ENCODE measurements at places on chromosomes 16 and 17.
A peak's percentile ranks its signal among the peaks of the same experiment; 100 is the strongest.

DNA sequence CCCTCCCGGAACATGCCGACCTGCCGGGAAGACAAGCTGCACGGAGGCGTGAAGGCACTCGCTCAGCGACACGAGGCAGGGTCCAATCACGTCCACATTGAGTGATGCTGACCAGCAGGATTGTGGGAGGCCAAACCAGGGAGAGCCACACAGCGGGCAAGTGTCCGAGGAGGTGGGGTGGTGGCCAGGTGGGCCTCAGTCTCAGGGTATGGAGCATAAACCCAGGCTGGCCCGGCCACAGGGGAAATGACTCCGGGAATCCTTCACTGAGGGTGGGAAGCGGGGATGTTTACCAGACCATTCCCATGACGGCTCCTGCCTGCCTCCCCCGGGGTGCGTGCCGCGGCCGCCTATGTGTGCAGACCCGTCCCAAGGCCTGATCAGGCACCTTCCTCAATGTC is 62.5 kb downstream of the RPH3AL start:
- DNase-seq = no peak

DNA sequence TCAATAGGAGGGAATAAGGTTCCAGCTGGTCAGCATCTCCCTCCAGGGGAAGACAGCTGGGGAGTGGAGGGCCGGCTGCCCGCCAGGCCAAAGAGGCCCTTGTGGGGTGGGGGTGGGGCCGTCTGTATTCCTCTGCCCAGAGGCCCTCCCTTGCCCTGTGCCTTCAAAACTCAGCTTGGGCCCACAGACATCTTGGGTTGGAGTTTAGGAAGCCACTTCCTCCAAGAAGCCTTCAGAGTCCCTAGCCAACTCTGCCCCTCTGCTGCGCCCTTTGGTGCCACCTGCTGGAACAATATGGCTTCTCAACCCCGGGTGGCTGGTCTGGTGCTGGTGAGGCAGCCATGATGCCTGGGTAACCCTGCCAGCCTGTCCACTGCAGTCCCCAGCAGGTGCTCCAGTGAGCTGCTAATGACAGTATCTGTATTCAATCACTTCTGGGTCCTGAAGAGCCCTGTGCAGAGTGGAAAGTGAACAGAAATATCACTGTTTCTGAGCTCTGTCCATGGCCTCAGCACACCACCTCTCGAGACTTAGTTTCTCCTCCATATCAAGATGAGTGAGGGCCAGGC is 16.7 kb downstream of the HSD11B2 start:
- DNase-seq = no peak

- no peak for DNase-seq
These were observed 84.7 kb downstream of the LMF1 start for GRCh38 chr16:886084-886543.

- DNase-seq = no peak
These were observed 69.1 kb downstream of the KLHDC4 start for GRCh38 chr16:87696726-87697125.

DNA sequence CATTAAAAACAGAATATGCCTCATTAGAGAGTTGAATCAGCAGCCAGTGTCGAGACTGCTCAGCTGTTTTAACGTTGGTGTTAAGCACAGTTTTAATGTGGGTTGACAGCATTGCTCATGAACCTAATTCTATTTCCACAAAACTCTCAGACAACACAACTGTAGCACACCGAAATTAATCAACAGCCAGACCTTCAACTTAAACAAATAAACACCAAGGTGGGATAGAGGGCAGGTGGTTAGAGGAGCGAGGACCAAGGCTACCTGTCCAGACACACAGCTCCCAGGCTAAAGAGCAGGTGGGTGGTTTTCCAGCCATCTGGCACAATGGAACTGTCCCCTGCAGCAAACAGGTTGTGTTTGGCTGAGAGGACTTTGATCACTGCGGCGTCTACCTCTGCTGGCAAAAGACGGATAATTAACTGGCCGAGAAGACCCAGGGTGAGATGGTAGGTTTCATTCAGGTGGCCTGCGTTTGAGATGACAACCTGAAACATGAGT is 69.6 kb upstream of the ATP2A3 start:
- DNase-seq = no peak

DNA sequence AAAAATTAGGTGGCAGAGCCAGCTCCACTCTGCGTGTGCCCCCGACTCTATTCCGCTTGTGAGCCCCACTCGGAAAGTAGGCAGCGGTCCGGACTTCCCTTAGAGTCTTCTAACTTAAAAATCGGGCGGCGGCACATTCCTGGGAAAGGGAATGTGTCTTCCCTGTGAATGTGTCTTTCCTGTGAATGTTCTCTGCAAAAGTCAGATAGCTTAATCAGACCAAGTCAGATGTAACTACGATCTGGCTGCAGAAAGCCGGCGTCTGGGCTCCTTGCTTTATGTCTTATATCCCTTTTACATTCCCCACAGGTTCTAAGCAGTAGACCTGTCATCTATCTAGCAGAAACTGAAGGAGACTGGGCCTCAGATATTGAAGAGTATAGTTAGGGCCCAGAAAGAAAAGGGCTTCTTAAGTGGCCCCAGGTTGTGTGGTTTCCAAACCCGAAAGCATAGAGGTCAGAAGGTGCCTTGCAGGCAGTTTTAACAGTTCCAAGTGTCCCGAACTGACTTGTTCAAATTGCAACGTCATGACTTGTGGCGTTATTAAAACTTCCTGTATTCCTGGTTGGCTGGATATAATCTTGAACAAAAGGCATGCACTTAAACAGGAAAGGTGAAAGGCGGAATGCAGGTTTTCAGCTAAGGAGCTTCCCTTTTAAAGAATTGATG is 601 bp downstream of the PHKB start:
- no peak for DNase-seq

GRCh38 chr16:30984669-30985400 is at the start of gene HSD3B7:
Gene HSD3B7, plus strand, starts transcription at chr16:30985207. Its CDS starts 452 bp downstream, at chr16:30985659.
- no peak for DNase-seq

GRCh38 chr16:83799336-83799735 is 8.4 kb upstream of the HSBP1 start:
- DNase-seq = no peak

DNA sequence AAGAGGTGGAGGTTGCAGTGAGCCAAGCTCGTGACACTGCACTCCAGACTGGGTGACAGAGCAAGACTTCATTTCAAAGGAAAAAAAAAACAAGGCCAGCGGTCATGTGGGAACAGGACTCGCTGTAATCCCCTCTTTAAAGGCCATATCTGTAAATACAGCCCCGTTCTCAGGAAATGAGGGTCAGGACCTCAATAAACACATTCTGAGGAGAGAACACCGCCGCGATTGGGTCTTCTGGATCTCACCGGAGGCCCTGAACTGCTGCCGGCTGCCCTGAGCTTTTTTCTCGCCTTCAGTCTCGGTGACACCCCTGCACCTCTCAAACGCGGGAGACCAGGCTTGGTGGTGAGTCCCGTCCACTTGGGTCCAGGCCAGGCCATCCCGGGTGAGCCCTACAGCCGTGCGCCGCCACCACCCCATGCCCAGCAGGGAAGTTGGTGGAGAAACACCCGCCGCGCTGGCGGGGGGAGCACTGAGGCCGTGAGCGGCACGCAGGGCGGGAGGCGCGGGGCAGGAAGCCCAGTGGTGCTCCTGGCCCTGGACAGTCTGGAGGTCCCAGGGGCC is 28.4 kb downstream of the SLC25A10 start:
- DNase-seq = no peak

- no peak for DNase-seq
These were observed 2.9 kb downstream of the ABCC1 start for GRCh38 chr16:15952265-15952711.

DNA sequence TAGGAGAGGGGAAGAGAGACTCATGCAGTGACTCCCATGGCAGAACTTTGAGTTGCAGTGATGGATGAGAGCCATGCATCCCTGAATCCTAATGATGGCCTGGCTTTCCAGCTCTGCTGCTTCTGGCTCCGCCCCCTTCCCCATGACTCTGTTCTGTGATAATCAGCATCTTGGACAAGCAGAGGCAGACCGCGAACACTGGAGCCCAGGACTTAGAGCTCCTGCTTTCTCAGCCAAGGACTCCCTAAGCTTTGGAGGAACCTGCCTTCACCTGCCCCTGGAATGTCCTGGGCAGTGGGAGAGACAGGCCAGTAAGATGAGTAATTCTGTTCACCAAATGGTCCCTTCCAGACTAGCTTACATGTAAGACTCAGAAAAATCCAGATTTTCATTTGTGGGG is 12.5 kb downstream of the CCDC92B start:
- DNase-seq = no peak

GRCh38 chr16:7107436-7107835 is 225.2 kb upstream of the RBFOX1 start:
- DNase-seq = no peak

DNA sequence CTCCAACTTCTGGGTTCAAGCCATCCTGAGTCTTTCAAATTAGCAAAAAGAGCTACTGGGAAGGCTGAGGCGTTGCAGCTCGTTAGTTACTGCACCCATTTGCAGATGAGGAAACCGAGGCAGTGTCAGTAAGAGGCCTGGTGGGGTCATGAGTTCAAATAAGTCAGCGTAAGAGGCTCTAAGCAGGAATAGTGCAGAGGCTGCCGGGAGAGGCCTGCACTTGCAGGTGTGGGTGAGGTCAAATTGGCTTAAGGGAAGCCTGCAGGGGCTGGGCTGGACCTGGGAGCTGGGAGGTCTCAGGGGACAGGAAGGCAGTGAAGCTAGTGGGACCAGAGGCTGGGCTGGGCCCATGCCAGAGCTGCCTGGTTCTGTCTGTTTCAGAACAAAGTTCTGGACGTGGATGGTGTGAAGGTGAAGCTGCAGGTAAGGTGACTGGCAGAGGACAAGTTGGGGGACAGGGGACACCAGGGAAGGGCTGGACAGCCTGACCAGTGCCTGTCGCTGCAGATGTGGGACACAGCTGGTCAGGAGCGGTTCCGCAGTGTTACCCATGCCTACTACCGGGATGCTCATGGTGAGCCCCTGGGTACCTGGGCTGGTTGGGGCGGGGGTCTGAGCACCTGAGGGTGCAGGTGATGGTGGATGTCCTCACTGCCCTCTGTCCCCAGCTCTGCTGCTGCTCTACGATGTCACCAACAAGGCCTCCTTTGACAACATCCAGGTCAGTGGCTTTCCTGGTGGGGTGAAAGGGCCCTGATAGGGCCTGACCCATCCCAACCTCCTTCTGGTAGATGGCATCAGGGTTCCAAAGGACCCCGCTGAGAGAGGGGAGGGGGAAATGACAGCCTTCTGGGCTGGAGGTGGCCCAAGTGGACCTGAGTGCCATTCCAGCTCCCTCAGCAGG is 3.0 kb downstream of the RAB26 start:
- no peak for DNase-seq

GRCh38 chr16:1691276-1691675 is 13.2 kb downstream of the JPT2 start:
- DNase-seq = no peak

DNA sequence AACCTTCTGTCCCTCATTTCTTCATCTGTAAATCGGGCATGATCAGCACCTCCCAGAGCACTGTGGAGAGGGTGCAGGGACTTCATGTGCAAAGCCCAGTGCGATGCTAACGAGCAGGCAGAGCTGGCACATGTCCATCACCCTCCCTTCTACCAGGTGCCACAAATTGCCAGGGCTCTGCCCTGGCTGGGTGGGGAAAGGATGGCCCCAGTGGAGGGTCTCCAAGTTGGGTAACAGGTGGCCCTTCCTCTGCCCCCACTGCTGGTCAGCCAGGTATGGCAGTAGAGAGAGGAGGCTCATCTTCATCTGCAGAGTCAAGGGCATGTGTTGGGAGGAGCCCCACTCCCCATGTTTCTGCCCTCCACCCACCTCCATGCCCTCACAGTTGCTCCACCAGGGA is 61.5 kb upstream of the CDH5 start:
- DNase-seq = no peak

- DNase-seq = no peak
These were observed 336.1 kb downstream of the ZFHX3 start for GRCh38 chr16:72711823-72712222.

GRCh38 chr17:57634713-57635465 is 110.2 kb downstream of the CCDC182 start:
- no peak for DNase-seq

DNA sequence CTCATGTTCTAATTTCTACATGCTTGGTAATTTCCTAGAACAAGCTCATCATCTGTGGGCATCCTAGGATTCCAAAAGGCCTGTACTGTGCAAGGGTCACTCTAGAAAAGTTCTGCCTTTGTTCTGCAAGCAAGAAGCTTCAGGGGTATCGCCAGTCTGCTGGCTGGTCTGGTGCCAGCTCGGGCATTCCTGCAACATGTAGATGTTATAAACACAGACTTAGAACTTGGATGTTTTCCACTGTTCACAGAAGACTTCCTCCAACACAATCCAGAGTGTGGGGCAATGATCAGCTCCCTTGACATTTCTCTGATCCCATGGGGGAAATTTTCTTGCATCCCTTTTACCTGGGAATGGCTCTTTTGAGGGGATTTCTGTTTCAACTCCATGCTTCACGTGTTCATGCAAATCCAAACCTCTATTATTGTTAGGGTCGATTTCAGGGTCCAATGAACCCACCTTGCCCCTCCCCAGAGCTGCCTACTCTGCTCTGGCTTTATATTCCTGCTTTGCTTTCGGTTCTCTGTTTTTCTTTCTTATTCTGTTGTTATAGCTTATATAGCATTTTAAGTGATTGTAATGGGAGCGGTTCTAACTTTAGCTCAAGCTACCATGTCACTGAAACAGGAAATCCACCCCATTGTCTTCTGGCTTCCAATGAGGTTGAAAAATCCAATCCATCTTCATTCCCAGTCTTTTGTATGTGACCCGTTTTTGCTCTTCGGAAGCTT is 25.3 kb downstream of the UBE2O start:
- peak; percentile 16 for DNase-seq

GRCh38 chr17:41452281-41452680 is 11.5 kb upstream of the KRT38 start:
- DNase-seq = no peak

GRCh38 chr17:20123209-20123608 is 114.0 kb downstream of the SPECC1 start:
- DNase-seq = no peak

All from GM04503 (cell line).